NCI-H2107 (cell line): ENCODE measurements at places on chromosomes 3 and 15.

- DNase-seq: no peak
Measured at GRCh38 chr15:79425591-79426295, 6.4 kb upstream of the MINAR1 start.

DNA sequence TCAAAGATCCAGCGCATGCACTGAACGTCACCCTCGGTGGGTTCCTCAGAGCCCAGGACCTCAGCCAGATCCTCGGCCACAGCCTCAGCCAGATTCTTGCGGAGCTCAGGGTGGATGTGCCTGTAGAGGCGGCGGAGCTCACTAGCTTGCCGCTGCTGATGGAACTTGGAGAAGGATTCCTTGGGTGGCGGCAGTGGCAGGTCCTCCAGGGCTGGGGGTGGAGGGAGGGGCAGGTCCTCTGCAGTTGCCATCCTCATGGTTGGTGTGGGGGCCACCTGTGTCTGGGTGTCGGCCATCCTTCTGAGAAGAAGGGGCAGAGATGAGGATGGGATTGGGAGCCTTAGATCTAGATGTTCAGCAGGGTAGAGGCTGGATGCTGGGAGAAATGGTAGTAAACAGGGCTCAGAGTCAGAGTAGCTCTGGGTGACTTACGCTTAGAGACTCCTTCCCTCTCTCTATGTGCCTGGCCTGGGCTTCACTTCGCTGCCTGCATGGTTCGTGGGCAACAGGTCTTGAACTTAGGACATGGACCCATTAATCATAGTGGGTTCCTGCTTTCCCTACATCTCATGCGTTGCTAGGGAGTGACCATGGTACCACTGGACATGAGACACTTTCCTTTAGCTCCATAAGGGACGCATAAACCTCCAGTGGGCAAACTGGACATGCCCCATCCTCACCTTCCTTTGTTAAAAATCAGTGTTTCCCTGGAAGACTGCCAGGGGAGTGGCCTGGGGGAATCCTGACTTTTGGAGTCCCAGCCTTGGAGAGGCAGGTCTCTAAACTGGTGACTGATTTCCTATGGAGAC is 3.0 kb downstream of the XIRP1 start:
- DNase-seq: no peak

DNA sequence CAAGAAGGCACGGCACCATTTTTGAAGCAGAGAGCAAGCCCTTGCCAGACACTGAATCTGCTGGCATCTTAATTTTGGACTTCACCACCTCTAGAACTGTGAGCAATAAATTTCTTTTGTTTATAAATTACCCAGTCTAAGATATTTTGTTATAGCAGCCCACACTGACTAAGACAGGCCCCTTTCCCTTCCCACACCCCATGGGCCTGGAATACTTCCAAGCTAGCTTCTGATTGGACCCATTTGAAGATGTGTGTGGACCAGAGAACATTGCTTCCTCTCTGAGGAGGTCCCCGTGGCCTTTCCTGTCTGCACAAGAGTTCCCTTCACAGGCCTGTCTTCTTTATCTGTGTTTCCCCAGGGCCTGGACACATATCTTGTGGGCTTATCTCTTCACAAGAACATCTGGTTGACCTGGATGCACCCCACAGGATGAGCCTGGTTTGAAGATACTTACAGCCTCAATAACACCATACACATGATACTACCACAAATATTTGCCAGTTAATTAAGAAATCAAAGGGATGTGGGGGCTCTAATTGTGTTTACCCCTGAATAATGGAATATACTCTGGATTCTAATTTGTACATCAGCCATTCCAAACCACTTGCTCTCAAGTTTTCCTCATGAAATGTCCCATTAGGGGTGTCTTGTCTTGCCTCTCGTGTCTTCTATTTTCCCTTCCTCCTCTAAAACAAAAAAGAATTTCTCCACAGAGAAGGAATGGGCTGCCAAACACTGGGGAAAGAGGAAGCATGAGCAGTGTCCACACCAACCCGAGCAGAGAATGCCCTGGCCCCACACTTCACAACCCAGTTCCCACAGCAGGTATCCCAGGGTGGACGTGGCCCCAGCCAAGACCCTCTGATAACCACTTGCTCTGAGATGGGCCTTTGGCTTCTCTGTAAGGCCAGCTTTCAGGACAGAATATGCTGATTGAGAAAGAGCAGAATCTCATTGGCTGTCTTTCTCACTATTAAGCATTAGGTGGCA is 42.5 kb downstream of the GLB1 start:
- no peak for DNase-seq

GRCh38 chr15:71496336-71496955 is 313.9 kb upstream of the NR2E3 start:
- DNase-seq: no peak

- no peak for DNase-seq
Measured at GRCh38 chr15:74173380-74174218, at the start of gene ISLR. TSS of gene ISLR (plus strand) at chr15:74173710. CDS start at chr15:74174859, 1,149 bp downstream.

DNA sequence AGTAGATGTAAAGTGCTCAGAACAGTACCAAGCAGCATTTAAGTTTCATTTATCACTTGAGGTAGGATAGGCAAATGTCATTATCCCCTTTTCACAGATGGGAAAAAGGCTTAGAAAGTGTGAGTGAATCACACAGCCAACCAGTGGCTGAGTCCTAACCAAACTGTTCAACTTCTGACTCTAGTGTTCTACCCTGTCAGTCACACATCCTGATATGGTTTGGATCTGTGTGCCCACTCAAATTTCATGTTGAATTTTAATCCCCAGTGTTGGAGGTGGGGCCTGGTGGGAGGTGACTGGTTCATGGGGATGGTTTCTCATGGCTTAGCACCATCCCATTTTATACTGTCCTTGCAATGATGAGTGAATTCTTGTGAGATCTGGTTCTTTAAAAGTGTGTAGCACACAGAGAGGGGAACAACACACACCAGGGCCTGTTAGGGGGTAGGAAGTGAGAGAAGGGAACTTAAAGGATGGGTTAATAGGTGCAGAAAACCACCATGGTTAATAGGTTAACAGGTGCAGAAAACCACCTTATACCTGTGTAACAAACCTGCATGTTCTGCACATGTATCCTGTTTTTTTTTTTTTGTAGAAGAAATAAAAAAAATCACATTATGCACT is 304.7 kb downstream of the SUCLG2 start:
- DNase-seq: no peak

- no peak for DNase-seq
Measured at GRCh38 chr3:151218136-151218535, 15.1 kb upstream of the GPR171 start.

GRCh38 chr15:68409736-68410370 is 22.1 kb downstream of the ITGA11 start:
- no peak for DNase-seq

GRCh38 chr15:62099094-62099601 is 32.4 kb downstream of the C2CD4A start:
- DNase-seq: no peak

DNA sequence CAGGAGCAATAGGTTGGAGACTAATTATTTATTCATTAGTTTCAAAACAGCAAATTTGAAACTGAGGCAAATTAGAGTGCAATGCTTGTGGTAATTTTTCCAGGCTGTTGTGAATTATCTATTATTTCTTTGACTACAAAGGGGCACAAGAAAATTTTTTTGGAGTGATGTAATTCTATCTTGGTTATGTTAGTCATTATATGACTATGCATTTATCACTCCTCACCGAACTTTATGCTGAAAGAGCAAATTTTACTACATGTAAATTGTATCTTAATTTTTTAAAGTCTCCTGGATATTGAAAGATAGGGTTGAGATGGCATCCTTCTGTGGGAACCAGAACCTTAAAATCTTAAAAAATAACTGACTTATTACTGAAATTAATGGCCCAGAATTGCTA is 320.0 kb upstream of the ROBO1 start:
- no peak for DNase-seq

DNA sequence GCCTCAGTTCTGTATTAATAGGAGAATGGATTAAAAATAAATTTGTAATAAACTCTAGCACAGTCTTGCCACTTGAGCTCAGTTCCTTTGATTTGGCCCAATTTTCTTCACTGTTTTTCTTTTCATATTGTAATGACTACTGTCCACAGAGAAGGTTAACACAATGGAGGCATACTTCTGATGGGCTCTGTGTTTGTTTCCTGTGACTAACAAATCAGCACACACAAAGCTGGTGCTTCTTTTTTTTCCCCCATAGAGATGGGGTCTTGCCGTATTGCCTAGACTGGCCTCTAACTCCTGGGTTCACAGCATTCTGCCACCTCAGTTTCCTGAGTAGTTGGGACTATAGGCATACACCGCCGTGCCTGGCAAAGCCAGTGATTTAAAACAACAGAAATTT is 182.2 kb downstream of the GHSR start:
- no peak for DNase-seq

- no peak for DNase-seq
Measured at GRCh38 chr3:148755570-148755969, 57.9 kb downstream of the AGTR1 start.

- no peak for DNase-seq
Measured at GRCh38 chr15:81507831-81508230, 133.8 kb upstream of the TMC3 start.

GRCh38 chr3:10285272-10286132 is 7.2 kb downstream of the GHRL start:
- DNase-seq: no peak

GRCh38 chr15:55250941-55251340 is 38.7 kb downstream of the RAB27A start:
- no peak for DNase-seq

GRCh38 chr15:32959077-32959476 is 235.4 kb downstream of the FMN1 start:
- no peak for DNase-seq

- no peak for DNase-seq
Measured at GRCh38 chr15:79197285-79197684, 85.2 kb upstream of the ANKRD34C start.

GRCh38 chr3:108724101-108724500 is 33.1 kb downstream of the RETNLB start:
- no peak for DNase-seq

DNA sequence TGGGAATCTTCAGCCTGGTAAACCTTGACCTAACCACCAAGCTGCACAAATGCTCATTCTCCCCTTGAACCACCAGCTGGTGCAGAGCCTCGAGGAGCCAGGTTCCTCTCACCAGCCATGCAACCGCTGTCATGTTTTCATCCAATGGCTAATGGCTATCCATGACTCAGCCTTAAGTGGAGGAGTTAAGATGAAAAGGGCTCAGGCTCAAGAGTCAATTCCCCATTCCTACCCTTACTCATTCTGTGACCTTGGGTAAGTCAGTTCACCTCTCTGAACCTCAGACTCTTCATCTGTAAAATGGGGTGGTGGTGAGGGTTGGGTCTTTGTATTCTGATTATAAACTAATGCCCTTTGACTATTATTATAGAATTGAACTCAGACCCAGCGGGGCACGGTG is 515.6 kb downstream of the SHQ1 start:
- no peak for DNase-seq

DNA sequence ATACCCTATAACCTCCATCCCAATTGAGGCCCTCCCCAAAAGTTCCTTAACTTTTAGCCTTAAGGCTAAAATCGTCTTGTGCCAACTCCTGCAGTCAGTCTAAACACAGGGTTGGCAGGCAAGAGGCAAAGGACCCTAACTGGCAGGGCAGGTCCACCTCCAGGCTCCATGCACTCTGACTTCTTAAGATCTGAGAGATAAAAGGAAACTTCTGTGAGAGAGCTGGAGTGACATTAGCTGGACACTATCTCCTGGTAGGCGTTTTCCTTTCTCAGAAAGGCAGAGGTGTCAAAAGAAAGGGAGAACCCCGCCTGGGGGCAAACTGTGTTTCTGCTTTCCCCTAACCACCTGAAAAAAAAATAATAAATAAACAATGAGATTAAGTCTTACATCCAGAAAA is 3.6 kb downstream of the CHSY1 start:
- DNase-seq: no peak

DNA sequence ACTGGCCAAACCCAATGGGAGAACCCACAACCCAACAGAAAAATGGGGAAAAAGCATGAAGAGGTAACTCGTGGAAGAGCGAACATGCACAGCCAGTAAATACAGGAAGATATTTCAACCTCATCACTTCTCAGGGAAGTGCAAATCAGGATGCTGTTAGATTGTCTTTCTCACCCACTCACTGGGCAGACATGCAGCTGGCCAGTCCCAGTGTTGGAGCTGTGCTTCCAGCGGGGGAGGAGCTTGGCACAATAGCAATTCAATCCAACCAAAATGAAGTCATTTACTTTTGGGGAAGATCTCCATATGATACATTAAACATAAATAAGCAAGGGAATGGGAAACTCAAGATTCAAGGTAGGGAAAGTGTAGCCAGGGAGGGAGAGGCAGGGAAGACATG is 12.1 kb downstream of the WNT7A start:
- DNase-seq: no peak

- DNase-seq: no peak
Measured at GRCh38 chr15:100334905-100335304, 6.9 kb downstream of the ADAMTS17 start.

GRCh38 chr15:94677202-94677790 is 445.9 kb downstream of the MCTP2 start:
- no peak for DNase-seq

DNA sequence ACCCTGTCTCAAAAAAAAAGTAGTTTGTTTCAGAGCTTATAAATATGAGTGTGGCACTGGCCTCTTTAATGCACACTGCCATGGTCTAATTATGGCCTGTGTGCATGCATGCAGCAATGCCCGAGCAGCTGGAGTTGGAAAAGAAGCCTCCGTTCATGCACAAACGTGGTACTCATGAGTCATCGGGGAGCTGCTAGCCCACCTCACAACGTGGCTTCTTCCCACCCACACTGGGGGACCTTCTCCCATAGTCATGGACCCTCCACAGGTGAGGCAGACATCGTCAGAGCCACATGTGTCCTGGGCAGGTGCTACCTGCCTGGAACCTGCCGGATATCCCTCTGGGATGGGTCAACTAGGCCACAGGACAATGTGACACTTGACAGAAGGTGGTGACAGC is 66.7 kb downstream of the ATP10A start:
- no peak for DNase-seq

GRCh38 chr3:6578526-6578925 is 282.4 kb upstream of the GRM7 start:
- DNase-seq: no peak

GRCh38 chr3:150169330-150169940 is 198.7 kb upstream of the PFN2 start:
- no peak for DNase-seq

- DNase-seq: no peak
Measured at GRCh38 chr3:131326307-131326706, 55.3 kb upstream of the NUDT16 start.

- DNase-seq: peak; percentile 80
Measured at GRCh38 chr3:184133840-184134745, 1.1 kb upstream of the EIF2B5 start.

DNA sequence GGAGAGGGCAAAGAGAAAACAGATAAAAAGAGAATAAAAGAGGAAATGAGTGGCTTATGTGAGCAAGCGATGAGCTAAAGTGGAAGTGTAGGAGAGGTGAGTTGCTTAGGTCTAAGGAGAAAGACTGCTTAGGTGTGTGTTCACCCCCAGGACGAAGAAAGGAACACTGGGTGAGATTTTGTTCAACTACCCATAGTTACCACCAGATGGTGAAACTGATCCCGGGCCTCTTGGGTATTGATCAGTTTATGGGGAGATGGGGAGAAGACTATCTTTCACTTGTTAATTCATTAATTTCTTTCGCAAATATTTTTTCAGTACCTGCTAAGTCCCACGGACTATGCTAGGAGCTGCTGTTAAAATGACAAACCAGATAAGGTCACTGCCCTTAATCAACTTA is 33.9 kb downstream of the GAP43 start:
- DNase-seq: no peak
